ENCODE measurements at places on chromosomes 16 and 17.

DNA sequence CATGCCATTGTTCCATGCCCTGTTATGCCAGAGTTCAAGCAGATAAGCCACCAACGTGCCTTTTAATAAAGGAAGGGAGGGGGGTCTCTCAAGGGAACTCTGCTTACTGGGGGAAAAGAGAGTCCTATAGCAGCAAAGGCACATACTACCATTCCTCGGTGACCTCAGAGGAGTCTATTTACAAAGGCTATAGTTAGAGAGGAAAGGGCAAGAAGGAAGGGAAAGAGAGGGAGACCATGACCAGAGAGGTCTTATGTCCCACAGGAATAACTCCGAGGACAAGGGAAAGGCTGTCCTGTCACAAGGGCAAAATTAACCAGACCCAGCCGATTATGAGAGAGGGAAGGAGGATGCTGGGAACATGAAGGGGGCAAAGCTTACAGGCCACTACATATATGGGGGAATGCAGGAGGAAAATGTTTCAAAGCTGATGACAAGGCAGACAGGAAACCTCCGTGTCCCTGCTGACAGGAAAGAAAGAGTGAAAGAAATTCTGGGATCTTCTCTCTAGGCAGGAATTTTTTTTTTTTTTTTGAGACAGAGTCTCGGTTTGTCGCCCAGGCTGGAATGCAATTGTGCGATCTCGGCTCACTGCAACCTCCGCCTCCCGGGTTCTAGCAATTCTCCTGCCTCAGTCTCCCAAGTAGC is 51.5 kb downstream of the HIC1 start:
- DNase-seq: no peak

- DNase-seq: no peak
Observed at GRCh38 chr17:83078378-83079351, 744 bp upstream of the METRNL start.

GRCh38 chr16:67726106-67727034 is 7.3 kb upstream of the GFOD2 start:
- DNase-seq: no peak

DNA sequence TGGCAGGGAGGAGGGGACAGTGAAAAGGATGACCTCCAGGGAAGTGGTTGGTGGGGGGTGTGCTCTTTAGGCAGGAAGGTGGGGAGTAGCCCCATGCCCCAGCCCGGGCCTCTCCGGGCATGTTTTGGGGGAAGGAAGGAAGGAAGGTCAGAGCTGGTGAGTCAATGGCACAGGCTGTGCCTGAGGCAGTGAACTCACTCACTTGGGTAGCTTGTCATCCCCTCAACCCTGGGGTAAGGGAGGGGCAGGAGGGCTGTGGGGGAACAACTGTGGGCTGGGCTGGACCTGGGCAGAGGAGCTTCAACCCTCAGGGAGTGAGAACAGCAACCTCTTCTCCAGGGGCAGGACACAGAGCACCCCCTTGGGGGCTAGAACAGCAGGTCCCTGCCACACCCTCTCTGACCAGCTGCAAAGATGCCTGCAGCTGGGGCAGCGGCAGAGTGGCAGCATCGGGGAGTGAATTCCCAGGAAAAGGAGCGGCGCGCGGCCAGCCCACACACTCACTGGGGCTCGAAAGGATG is 6.3 kb downstream of the CSF3 start:
- no peak for DNase-seq

GRCh38 chr16:84427553-84427952 is 59.2 kb downstream of the ATP2C2 start:
- DNase-seq: no peak

DNA sequence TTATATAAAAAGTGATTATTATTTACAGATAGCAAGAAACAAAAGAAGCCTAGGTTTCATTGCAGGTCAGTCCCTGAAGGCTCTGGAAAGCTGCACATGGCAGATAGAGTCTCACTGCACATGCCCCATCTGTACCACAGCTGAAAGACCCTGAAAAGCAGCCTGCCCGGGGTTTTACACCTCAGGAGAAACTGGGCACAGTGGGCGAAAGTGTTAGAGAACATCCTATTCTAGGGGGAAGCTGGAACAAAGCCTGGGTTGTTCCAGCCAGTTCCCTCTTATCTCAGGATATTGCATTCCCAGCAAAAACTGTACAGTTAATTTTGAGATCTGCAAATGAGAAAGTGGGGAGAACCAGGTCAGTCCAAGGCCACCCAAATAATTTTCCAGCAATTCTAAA is 419.7 kb downstream of the CNTNAP4 start:
- DNase-seq: no peak

DNA sequence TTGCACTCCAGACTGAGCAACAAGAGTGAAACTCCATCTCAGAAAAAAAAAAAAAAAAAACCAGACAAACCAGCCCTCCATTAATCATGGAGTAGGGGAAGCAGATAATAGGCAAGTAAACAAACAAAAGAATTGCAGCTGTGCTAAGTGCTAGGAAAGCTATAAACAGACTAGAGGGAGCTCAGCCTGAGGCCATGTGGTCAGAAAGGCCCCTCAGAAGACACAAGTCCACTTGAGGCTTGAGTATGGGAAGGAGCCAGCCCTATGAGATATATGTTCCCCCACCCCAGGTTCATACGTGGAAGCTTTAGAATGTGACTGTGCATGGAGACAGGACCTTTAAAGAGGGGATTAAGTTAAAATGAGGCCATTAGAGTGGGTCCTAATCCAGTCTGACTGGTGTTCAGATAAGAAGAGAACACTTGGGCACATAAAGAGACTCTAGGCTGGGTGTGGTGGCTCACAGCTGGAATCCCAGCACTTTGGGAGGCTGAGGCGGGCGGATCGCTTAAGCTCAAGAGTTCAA is 132.6 kb upstream of the NOL11 start:
- no peak for DNase-seq

GRCh38 chr16:4505356-4506147 is 29.4 kb downstream of the HMOX2 start:
- DNase-seq: no peak

GRCh38 chr17:45186801-45187354 is 25.2 kb downstream of the HEXIM2 start:
- DNase-seq: no peak

DNA sequence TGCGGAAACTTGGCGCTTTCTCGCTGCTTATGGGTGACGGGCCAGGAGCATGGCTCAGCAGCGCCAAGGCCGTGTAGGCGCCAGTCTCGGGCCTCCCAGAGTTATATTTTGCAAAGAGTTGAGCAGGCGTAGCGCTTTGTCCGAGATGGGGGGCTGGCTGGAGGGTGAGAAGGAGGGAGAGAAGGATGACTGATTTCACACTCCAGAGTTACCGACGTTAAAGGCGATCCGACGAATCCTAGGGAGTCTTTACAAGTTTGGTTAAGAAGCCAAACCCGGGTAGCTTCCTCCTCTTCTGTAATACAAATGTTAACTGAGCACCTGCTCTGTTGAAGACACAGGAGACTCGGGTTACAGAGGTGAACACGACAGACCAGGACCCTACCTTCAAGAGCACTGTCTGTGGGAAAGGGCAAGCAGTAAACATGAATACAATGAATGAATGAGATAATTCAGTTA is 782 bp downstream of the POLR2A start:
- DNase-seq: no peak

GRCh38 chr16:50676684-50677225 is 4.4 kb downstream of the SNX20 start:
- DNase-seq: no peak

DNA sequence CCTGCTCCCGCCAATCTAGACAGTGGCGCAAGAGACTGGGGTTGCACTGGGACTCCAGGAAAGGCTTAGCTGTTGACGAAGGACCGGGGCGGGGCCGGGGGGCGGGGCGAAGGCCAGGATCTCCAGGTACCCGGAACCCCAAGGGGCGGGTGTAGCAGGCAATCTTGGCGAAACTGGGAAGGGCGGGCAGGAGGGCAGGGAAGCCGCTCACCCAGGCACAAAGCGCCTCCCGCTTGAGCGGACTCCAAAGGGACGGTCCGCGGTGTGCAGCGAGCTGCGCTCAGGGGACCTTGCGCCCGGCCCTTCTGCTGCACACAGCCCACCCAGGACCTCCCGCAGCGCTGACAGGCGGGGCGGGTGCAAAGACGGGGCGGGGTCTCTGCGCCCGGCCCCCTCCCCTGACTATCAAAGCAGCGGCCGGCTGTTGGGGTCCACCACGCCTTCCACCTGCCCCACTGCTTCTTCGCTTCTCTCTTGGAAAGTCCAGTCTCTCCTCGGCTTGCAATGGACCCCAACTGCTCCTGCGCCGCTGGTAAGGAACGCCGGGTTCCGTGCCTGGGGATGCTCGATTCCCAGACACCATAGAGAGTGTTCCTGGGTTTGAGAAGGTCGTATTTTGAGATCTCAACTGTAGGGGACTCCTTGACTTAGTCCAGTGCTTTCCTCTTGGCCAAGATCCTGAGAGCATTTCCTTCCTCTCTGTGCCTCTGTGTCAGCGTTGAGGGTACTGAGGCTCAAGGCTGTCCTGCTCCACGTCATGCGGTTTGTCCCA is at the start of gene MT1F:
Gene MT1F, plus strand, starts transcription at position 405 of the 772 bp plus-strand sequence. Its CDS starts 100 bp downstream, at position 505.
- no peak for DNase-seq

- no peak for DNase-seq
Observed at GRCh38 chr17:2158396-2158780, 103.5 kb downstream of the HIC1 start.
